CD4-positive, alpha-beta T cell treated with Interleukin-1 beta for 1 hour (primary cell): ENCODE measurements at places on chromosomes 6 and 20.

DNA sequence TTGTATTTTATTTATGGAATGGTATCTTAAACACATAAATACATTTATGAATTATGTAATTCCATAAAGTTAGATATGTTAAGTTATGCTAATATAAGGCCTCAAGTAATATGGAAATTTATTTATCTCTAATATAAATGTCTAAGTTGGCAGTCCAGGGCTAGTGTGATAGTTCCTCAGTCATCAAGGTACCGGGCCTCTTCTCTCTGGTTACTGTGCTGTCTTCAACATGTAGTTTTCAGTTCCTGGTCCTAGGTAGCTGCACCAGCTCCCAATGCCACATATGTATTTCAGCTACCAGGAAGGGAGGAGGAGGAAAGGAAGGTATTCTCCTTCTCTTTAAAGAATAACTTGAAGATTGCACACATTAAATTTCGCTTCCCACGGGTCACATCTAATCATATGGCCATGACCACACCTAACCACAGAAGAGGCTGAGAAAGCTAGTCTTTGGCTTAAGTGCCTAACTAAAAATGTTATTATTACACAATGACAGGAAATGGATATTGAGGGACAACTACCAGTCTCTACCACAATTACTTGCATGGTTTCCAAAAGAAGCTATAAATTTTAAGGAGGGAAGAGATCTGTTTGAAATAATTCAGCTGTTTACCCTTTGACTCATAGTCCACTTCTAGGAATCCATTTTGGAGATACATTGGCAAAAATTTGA is 68.6 kb downstream of the BCKDHB start:
- no peak for DNase-seq

GRCh38 chr20:38676576-38676975 is 47.7 kb upstream of the SLC32A1 start:
- no peak for DNase-seq

DNA sequence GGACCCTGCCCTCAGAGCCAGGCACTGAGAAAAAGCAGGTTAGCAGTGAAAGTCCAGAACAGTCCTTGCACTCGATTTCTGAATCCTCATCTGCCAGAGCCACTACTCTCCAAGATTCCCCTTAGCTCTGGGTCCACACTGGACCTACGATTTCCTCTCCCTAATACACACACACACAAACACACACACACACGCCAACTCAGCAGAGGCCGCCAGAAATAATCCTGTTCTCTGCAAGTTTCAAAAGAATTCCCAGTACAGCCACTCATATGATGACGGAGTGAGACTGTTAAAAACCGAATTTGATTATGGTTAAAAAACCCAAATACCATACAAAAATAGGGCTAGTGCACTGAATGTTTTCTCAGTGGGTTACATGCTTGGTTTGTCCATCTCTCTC is 90.8 kb downstream of the GMPR start:
- DNase-seq = no peak

DNA sequence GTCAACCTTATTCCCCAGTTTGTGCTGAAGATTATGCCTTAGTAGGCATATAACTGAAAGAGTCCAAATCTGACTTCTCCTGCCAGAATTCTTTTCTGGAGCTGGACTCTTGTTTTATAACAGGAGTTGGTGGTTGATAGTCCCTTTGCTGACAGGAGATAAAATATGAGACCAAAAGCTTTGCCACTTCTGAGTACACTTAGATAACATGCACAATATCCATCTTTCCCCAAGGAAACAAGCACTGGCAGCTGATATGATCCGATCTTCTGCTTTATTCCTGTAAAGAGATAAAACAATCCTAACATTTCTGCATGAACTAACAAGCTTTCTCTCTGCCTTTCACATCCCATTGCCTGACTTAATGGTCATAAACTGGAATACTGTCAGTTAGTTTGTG is 1265.4 kb upstream of the ADGRB3 start:
- DNase-seq = no peak

DNA sequence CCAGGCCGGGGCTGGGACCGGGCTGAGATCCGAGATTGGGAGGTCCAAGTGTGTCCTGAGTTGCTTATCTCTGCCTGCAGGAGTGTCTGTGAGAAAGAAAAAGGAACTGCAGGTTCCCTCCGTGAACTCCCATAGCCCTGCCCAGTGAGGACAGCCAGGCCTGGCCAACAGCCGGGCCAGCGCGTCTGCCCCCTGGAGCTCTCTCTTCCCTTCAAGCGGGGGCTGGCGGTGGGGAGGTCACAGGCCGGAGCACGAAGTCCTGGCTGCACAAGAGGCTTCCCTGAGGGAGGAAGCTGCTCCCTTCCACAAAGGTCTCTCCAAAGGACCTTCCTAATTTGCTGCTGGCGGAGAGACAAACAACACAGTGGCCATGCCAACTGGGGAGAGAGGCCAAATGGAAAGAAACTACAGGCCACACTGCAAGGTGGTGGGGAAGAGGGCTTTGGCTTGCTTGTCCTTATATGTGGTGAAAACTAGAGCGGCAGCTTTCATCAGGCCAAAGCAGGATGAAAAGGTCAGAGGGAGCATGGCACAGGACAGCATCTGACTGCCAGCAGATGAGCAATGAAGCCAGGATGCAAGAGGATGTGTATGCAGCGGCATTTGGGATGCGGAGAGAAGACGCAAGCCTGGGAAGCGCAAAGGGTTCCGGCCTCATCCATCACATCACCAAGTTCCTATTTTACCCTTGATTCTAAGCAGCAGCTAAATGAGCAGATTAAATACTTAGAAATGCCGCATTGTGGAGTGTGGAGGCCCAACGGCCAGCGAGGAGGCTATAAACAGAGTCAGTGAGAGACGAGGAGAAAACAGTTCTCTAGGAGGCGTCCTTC is 260.0 kb downstream of the ERMARD start:
- DNase-seq = no peak

- DNase-seq = no peak
Measured at GRCh38 chr6:66226109-66226508, 519.1 kb upstream of the EYS start.

GRCh38 chr6:83615025-83615999 is 93.6 kb downstream of the SNAP91 start:
- peak; percentile 11 for DNase-seq

- no peak for DNase-seq
Measured at GRCh38 chr6:47404435-47404834, 73.2 kb upstream of the CD2AP start.

- no peak for DNase-seq
Measured at GRCh38 chr6:75608956-75609533, 7.4 kb downstream of the SENP6 start.

DNA sequence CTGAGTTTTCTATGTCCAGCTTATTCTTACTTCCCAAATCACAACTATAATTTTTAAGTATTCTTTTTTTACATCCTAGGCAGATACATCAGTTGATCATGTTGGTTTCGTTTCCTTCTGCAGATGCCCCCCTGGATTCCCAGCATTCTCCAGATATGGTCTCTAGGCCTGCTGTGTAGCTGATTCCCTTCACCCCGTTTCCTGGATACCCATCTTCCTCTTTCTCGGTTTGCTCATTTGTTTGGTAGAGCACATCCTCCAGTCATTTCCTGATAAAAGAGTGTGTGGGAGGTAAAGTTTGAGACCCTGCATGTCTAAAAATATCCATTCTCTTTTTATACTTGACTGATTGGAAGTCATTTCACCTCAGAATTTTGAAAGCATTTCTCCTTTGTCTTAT is 66.4 kb downstream of the ANKS1A start:
- DNase-seq = no peak

DNA sequence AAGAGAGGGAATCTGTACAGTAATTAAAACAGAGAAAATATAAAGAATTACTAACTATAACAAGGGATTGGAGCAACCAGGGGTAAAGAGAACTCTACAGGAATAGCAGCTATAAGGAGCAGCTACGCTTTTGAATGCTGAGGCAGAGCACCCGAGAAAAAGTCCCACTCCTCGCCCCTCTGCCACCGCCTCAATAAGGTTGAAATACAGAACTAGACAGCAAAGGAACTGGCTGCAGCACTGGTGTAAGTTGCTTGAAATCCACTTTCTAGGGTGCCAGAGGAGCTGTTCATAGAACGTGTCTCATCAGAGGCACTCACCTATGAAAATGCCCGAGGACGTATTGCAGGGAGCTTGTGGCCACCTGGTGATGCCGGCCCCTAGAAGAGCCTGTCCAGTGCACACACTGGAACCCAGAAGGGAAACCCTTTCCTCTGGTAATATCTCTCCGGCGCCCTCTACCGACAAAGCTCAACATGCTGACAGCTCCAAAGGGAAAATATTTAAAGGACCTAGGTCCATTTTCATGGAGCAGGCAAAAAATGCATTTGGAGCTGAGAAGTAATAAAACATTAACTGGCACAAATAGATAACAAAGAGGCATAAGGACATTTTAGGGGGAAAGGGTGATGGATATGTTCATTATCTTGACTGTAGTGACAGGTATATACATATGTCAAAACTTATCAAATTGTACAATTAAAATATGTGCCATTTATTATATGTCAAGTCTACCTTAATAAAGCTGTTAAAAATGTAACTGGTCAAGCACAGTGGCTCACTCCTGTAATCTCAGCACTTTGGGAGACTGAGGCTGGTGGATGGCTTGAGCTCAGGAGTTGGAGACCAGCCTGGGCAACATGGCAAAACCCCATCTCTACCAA is 137.4 kb upstream of the HDAC2 start:
- DNase-seq = peak; percentile 18

DNA sequence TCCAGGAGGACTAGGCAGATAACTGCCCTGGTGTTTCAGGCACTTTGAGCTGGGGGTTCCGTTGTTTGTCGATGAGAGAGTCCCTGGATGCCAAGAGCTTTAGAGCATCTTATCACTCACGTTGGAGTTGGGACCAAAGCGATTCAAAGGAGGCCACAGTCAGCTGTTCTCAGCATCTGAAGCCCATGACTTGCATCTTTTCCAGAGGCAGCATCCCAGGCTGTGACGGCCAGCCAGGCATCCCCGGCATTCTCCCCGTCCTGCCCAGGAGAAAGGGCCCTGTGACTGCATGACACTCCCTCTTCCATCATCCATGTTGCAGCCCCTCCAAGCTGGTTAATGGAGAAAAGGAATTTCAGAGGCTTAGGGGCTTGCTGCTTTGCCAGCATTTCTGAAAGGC is 520.3 kb downstream of the CDH26 start:
- DNase-seq = no peak

GRCh38 chr6:63795006-63795405 is 159.4 kb downstream of the PHF3 start:
- no peak for DNase-seq

DNA sequence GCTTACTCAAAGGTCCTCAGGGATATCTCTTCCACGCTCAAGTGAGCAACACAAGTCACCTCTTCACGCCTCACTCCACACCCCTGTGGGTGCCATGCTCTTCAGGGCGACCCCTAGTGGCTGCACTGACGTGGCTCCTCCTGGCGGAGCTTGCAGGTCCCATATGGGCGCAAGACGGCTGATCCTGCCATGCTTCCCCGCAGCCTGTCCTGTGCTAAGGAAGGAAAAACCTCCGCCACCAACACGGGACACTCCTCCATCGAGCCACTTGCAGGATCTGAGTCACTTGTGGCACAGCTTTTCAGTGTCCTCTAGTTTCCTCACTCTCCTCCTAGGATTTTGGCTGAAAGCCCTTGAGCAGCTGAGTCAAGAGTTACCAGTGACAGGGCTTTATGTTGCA is 90.7 kb downstream of the KHDC1L start:
- DNase-seq = no peak

- DNase-seq = no peak
Measured at GRCh38 chr20:35503841-35504561, 25.5 kb downstream of the C20orf173 start.

DNA sequence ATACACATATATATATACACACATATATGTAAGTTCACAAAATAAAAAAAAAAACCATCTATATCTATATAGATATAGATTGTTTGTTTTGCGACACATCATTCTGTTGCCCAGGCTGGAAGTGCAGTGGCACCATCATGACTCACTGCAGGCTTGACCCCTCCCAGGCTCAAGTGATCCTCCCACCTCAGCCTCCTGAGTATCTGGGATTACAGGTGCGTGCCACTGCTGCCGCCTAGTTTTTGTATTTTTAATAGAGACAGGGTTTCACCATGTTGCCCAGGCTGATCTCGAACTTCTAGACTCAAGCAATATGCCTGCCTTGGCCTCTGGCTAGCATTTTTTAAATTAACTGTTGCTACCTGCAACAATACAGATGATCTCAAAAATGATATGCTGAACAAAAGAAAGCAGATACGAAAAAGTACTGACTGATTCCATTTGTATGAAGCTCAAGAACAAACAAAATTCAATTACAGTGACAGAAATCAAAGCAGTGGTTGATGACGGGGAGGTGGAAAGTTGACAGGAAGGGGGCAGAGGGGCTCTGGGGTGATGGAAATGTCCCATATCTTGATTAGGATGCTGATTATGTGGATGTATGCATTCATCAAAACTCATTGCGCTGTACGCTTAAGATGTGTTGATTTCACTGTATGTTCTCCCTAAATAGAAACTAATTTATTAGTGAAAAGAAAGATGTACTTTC is 49.6 kb downstream of the ATXN1 start:
- DNase-seq = peak; percentile 81

GRCh38 chr6:152298848-152299735 is 338.1 kb downstream of the SYNE1 start:
- no peak for DNase-seq

DNA sequence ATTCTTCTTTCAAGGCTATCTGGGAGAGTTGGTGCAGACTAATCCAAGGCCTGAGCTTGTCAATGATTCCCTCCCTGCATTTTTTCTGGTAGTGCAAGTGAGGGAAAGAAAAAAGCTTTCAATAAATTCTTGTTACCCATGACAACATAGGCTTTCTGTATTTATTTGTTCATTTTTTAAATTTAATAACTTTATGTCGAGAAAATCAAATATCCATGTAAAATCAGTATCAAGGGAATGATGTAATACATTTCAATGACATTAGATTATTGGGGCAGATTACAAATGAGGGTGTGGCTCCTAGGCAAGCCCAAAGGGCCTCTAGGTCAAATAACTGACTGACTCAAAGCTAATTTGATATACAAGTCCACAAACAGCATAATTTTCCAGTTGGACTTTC is 104.0 kb downstream of the GJA1 start:
- no peak for DNase-seq

- DNase-seq = no peak
Measured at GRCh38 chr6:96727144-96727543, 110.1 kb downstream of the GPR63 start.

GRCh38 chr6:49730251-49730650 is 13.9 kb downstream of the CRISP3 start:
- DNase-seq = no peak

DNA sequence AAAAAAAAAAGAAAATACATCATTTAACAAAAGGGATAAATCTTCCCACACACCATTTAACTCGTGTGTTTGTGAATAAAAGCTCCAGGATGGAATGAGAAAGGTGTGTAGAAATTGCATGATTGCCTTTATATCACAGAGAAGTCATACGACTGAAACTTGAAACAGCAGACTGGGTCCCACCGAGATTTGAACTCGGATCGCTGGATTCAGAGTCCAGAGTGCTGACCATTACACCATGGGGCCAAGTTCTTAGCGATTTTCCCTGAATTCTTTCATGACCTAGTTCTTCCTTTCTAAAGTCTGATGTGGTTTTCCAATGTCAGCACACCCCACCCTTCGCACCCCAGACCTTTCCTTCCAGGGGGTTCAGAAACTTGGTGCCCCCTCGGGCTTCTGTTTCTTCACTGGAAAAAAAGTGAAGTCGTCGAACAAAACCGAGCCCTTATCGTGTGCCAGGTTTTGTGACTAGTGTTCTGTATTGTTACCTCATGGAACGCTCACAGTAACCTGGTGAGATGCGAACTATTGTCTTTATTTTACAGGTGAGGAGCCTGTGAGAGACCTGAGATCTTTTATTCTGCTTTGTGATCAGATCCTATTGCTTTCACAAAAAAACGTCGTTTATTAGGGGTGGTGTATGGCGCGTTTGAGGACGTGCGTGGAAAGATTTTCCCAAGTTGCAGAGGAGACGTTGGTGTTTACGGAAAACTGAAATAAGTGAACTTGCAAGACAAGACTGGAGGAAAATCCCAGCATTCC is 120.8 kb downstream of the OR2B2 start:
- DNase-seq = peak; percentile 24
